ENCODE measurements at places on chromosomes 12 and 14.

DNA sequence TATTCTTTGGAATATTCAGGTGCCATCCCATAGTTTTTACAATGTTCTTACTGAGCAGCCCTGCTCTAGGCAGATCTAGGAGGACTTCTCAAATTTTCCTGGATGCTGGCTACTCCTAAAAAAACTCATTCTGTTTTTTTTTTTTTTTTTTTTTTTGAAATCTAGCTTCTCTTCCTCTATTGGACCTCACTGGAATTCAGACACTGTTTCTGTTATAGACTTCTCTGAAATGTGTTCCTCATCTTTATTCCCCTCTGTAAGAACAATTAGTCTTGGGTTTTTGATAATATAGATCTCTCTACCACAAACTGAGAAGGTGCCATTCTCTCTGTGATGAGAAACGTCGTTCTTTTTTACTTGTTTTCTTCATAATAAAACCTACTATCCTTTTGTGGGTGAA is 115.3 kb upstream of the CCND2 start:
- no peak for DNase-seq

DNA sequence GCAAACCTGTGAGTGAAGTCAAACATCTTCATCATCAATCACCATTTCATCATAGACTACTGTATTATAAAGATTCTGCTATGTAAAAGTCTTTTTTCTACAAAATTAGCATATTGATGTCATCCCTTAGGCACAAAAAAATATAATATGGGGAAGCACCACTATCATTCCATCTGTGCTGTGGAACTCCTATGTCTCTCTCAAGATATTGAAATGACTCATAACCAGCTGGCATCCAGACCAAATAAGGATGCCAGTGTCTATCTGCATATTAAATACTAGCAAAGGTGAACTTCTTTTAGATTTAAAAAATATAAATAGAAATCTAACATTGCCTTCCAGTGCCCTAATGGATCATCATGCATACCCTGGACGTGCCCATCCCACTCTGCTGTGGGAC is 17.9 kb upstream of the DCAF5 start:
- no peak for DNase-seq

- DNase-seq = no peak
These were observed 41.2 kb downstream of the NKX2-1 start for GRCh38 chr14:36478782-36479181.

DNA sequence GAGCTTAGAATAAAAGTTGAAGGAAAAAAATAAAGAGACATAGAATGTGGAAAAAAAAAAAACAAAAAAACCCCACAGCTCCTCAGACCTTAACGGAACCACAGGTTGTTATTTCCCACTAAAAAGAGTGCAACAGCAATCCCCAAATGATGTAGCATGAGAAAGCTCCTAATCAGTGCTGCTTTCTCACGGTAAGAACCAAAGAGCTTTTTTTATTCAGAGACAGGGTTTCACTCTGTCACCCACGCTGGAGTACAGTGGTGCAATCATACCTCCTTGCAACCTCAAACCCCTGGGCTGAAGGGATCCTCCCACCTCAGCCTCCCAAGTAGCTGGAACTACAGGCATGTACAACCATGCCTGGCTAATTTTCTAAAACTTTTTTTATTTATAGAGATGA is 13.3 kb downstream of the NDUFA12 start:
- DNase-seq = no peak

DNA sequence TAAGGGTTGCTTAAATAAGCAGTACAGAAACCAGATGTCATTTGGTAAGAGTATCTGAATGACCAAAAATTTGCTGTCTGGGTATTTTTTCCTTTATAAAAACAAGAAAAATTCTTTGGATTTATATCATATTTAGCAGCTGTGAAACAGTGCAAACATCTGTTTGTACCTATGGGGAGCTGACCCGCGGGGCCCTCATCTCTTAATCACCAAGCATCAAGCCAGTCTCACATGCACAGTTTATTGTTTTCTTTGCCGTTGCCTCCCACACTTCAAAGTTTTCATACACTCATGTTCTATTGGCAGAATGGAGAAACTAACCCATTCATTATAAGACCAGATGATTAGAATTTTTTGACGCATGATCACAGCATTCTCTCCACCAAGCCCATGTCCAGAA is 142.2 kb downstream of the BMP4 start:
- peak; percentile 29 for DNase-seq

DNA sequence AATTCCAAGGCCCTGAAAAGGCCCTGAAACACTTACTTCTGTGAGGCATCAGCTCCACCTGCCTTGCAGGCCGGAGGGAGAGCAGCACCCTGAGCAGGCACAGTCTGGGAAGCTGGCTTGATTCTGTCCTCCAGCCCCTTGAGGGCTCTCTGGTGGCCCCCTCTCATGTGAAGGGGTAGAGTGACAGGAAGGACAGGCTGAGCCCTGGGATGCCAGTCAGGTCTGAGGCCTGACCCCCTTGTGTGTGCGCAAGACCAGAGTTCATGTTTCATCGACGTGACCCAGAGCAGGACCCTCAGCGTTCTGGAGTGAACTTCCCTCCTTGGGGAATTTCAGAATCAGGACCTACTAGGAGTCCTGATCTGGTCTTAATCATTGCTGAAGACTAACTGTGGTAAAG is 1.3 kb downstream of the RNASE8 start:
- no peak for DNase-seq

- DNase-seq = no peak
These were observed 71.2 kb downstream of the SAMD4A start for GRCh38 chr14:54638135-54638446.

Measured in fibroblast of the conjunctiva (primary cell).